Endothelial cell of coronary artery (primary cell): ENCODE measurements at places on chromosomes 13 and 19. TPM values are rescaled to one million over a fixed set of nuclear protein-coding genes. Genes with fewer than 3 reads are reported as not detected.

KHSRP gene
- total RNA-seq: 119 and 132 TPM in 2 replicates

ACER1 gene
- not detected in 2 replicates for total RNA-seq

IL4I1 gene
- 3.2 and 3.5 TPM in 2 replicates for total RNA-seq

HSH2D gene
- not detected in 2 replicates for total RNA-seq

IFNL2 gene
- not detected in 2 replicates for total RNA-seq

CERS1 gene
- total RNA-seq: 3.2 and 4.5 TPM in 2 replicates

MISP gene
- under 0.01 TPM in 1 of 2 replicates, not detected in the other for total RNA-seq

OVOL3 gene
- total RNA-seq: not detected in 2 replicates

EID2B gene
- total RNA-seq: 3.0 and 3.1 TPM in 2 replicates

GPC5 gene
- total RNA-seq: 0.18 TPM in 1 of 2 replicates, not detected in the other

COL5A3 gene
- 2.4 TPM in 1 of 2 replicates, not detected in the other for total RNA-seq

ELSPBP1 gene
- total RNA-seq: not detected in 2 replicates

CIC gene
- total RNA-seq: 11.9 and 19.3 TPM in 2 replicates

PGLYRP2 gene
- total RNA-seq: under 0.01 TPM in 1 of 2 replicates, not detected in the other

WDR87 gene
- not detected in 2 replicates for total RNA-seq

SIGLEC7 gene
- under 0.01 TPM in 1 of 2 replicates, not detected in the other for total RNA-seq

UBE2L5 gene
- not detected in 2 replicates for total RNA-seq

ZNF723 gene
- not detected in 2 replicates for total RNA-seq

ADGRE3 gene
- total RNA-seq: not detected in 2 replicates

HCN2 gene
- 0.63 and 2.9 TPM in 2 replicates for total RNA-seq

OSCAR gene
- 0.19 TPM in 1 of 2 replicates, not detected in the other for total RNA-seq

NOTCH3 gene
- 0.99 and 63.3 TPM in 2 replicates for total RNA-seq

CYP4F8 gene
- total RNA-seq: not detected in 2 replicates

COL4A2 gene
- 481 and 1,014 TPM in 2 replicates for total RNA-seq

APOC4 gene
- total RNA-seq: not detected in 2 replicates

SLAIN1 gene
- total RNA-seq: 0.56 and 1.3 TPM in 2 replicates

EFNA2 gene
- 0.09 and 0.18 TPM in 2 replicates for total RNA-seq

ITGBL1 gene
- total RNA-seq: 7.9 and 48.5 TPM in 2 replicates

SUGP2 gene
- 17.4 and 25.4 TPM in 2 replicates for total RNA-seq

SHISA2 gene
- 3.1 and 8.5 TPM in 2 replicates for total RNA-seq

MCEMP1 gene
- total RNA-seq: not detected in 2 replicates

CRB3 gene
- not detected in 2 replicates for total RNA-seq

DMKN gene
- not detected in 2 replicates for total RNA-seq

NAA16 gene
- 5.9 and 8.8 TPM in 2 replicates for total RNA-seq

OR7A17 gene
- total RNA-seq: not detected in 2 replicates
